ENCODE measurements at places on chromosomes 5 and 9.

DNA sequence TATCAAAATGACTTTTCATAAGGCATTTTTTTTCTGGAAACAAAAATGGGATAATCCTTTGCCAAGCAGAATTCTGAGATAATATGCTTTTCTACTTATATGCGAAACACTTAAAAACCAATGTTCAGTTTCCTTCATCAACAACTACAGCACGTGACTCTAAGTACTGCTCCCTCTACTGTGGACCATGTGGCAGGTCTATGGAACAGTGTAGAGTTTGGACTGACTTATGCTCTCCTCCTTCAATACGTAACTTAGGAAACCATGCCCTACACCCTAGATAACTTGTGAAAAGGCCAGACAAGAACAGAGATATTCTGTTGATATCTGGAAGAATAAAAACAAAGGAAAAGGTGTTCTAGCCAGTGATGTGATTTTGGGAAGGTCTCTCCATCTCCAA, 111.3 kb upstream of the GNA14 start:
- DNase-seq = no peak

- no peak for DNase-seq
Observed at GRCh38 chr9:13470836-13471235, 191.3 kb upstream of the MPDZ start.

- no peak for DNase-seq
Observed at GRCh38 chr5:113183694-113184093, 207.1 kb downstream of the DCP2 start.

GRCh38 chr5:1899201-1899600, 16.5 kb upstream of the IRX4 start:
- no peak for DNase-seq

GRCh38 chr9:4812858-4813257, 20.1 kb downstream of the RCL1 start:
- DNase-seq = no peak

DNA sequence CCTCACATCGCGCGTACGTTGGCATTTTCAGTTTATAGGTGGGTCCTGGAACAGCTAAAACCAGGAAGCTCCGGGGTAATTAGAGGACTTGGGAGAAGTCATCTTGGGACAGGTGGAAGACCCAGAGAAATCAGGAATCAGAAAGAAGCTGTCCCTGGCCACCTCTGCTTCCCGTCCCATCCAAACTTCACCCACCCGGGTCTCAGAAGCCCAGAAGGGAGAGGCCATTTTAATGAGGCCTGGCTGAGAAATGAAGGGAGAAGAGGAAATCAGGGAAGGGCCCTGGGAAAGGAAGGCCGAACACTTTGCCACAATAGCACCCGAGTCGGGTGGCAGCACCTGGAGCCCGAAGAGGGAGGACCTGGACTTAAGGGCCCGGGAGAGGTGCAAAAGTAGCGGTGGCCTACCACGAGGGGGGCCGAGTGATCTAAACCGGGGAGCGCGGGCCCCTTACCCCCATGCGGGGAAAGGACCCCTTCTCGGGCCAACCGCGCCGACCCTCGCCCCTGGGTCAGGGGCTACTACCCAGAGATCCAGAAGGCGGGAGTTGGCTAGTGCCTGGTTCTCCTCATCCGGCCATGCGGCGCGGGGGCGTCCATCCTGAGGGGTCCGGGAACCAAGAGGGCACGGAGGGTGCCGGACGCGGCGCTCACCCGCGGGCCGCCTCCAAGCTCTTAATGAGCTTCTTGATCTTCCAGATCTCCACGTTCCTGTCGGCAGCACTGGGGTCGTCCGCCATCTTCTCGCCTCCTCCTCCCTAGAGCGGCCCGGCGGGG, 668 bp downstream of the ETF1 start:
- peak; percentile 48 for DNase-seq

GRCh38 chr5:154782326-154782725, 27.1 kb downstream of the LARP1 start:
- no peak for DNase-seq

DNA sequence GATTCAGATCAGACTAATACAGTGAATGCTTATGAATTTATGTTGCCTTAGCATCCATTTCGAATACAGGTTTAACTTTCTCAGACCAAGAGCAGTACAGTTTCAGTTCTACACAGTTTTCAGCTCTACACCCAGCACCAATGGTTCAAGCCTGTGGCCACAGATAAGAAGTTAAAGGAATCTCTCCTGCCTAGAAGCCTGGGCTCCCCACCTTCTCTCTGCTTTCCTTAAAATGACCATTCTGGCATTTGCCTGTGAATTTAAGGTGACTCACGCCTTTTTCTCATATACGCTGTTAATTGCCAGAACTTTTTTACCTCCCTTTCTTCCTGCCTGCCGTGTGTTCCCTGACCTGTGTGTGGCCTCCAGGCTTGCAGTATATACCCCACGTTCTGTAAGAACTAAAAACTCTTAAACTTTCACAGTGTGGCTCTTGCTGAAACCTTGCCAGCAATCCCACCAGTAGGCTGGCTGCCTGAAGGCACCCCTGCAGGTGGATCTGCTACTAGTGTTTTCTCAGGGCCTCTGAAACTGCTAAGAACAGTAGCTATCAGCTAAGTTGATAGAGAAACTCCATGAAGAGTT, 692.8 kb upstream of the CDH18 start:
- no peak for DNase-seq

- no peak for DNase-seq
Observed at GRCh38 chr5:111488353-111488752, 24.0 kb downstream of the STARD4 start.

GRCh38 chr9:33903157-33903780, 86.3 kb downstream of the UBE2R2 start:
- no peak for DNase-seq

- no peak for DNase-seq
Observed at GRCh38 chr5:151250346-151251000, 2.5 kb upstream of the GM2A start.

GRCh38 chr5:7250611-7251010, 145.3 kb upstream of the ADCY2 start:
- no peak for DNase-seq

DNA sequence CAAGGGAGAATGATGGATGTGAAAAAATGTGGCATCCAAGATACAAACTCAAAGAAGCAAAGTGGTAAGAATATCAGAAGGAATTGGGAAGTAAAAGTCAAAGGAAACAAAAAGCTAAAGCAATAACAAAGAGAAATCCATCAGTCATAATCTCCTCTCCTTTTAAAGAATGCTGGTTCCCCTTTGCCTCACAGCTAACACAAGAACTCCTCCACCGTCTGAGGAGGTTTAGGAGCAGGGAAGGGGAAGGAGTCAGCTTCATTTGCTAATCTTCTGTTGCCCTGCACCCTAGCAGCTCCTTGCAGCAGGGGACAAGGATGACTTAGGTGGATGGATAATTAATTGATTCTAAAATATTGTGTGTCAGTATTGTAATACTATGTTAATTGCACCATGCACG, 16.4 kb downstream of the CD274 start:
- no peak for DNase-seq

DNA sequence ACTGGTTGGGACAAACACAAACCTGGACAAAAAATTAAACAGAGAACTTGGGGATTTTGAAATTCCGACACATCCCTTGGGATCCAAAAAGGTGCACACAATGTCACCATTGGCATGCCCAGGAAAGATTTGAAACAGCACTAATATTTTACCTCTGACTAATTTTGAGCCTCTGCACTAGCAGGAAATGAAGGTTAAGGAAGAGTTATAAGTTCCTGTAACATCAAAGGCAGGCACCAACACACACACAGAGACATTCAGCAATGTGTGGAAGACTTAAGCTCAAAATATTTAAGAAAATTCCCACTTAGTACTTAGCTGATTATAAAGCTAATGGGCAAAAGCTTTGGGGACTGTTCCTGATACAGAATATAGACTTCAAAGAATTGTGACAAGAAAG, 247.0 kb downstream of the CDH9 start:
- no peak for DNase-seq

GRCh38 chr9:99787556-99787955, 34.1 kb upstream of the NR4A3 start:
- DNase-seq = no peak

GRCh38 chr5:135462304-135462703, 10.2 kb upstream of the TIFAB start:
- DNase-seq = peak; percentile 88

- DNase-seq = no peak
Observed at GRCh38 chr9:97510797-97511654, 9.6 kb downstream of the TMOD1 start.

DNA sequence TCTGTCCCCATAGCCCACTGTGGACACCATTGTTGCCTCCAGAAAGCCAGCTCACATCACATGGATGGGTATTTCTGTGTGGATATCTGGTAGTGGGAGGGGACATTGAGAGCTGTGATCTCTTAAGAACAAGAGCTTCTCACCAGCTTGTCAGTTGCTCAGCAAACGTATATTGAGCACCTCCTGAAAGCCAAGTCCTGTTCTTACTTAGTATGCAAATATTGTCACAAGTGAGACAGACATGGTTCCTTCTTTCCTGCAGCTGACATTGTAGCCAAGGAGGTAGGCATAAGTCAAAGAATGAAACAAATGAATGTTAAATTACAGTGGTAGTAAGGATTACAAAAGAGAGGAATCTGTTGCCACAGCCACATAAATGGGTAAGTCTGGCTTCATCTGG, 3.8 kb downstream of the TCOF1 start:
- no peak for DNase-seq

DNA sequence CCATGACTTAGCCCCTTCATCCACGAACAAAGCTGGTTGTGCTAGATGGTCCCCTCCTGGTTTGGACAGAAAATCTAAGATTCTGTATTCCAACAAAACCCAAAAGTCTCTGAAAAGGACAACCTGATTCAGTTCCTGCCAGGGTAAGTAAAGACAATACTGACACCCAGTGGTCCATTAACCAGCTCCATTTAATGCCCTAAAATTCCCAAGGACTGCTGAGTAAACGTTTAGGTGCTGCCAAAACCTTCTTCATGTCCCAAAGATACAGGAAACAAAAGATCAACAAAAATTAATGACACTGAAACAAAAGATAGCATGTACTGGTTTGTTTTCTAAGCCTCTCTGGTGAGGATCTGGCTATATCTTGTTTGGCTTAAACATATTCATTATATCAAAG, 25.3 kb upstream of the PPP1R2B start:
- DNase-seq = peak; percentile 73

GRCh38 chr5:172897481-172898217, 61.6 kb upstream of the RPL26L1 start:
- DNase-seq = peak; percentile 77

DNA sequence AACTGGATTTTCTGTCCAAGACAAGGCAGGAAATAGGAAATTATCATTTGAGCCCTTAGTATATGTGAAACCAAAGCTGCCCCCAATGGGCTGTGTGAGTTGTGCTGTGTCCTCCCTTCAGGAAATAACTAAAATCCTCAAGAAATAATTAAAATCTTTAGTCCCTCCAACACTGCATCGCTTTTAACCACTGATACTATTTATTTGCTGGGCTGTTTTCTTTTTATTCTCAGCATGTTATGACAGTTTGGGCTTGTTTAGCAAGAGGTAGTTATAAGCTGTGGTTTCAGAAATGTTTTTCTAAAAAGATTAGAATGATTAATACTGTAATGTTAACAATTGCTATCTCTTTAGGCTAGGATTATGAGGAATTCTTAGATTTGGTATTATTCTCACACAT, 187.0 kb upstream of the KCNN2 start:
- no peak for DNase-seq

- DNase-seq = no peak
Observed at GRCh38 chr5:100423330-100423729, 111.8 kb upstream of the FAM174A start.

GRCh38 chr5:160310552-160311295, 1.6 kb downstream of the CCNJL start:
- no peak for DNase-seq

DNA sequence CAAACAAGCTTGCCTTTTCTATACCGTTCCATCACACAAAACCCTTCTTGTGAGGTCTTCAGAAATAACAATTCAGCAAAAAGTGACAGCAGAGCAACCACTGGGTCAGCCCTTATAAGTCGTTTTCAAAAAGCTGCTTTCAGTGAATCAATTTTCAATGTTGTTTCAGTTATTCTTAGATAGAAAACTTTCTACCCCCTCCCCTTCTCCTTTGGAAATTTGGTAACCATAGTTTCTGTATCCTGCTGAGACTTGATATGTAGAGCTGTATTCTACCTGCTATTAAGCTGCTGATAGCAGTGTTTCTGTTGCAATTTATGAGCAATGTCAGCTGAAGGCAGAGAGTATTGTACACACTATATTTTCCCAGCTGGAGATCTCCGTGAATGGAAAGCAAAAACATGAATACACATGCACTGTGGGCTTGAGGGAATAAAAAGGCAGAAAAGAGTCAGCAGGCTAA, 75.7 kb downstream of the ZNF608 start:
- DNase-seq = peak; percentile 64

DNA sequence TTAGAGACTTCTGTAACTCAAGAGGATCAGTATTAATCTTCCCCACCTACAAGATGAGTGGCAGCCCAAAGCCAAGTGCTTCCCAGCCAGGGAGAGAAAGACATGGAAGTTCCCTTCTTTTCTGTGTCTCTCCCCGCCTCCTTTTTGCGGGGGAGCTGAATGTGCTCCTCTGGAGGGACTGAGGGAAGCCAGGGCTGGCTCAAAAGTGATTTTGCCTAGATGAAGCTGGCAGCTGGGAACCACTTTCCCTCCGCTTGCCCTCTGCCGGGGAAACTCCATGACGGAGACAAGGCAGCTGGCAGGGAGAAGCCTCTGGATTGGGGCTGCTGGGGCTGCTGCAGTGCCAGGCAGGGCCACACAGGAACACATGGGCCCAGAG, 24.4 kb downstream of the EGR1 start:
- no peak for DNase-seq

GRCh38 chr9:84101964-84102632, 121.5 kb downstream of the RMI1 start:
- DNase-seq = peak; percentile 54

- no peak for DNase-seq
Observed at GRCh38 chr9:114003351-114003750, 74.7 kb downstream of the AMBP start.

- DNase-seq = no peak
Observed at GRCh38 chr5:40627706-40628105, 52.0 kb upstream of the PTGER4 start.

GRCh38 chr5:68771732-68772131, 322.1 kb upstream of the SLC30A5 start:
- peak; percentile 19 for DNase-seq

DNA sequence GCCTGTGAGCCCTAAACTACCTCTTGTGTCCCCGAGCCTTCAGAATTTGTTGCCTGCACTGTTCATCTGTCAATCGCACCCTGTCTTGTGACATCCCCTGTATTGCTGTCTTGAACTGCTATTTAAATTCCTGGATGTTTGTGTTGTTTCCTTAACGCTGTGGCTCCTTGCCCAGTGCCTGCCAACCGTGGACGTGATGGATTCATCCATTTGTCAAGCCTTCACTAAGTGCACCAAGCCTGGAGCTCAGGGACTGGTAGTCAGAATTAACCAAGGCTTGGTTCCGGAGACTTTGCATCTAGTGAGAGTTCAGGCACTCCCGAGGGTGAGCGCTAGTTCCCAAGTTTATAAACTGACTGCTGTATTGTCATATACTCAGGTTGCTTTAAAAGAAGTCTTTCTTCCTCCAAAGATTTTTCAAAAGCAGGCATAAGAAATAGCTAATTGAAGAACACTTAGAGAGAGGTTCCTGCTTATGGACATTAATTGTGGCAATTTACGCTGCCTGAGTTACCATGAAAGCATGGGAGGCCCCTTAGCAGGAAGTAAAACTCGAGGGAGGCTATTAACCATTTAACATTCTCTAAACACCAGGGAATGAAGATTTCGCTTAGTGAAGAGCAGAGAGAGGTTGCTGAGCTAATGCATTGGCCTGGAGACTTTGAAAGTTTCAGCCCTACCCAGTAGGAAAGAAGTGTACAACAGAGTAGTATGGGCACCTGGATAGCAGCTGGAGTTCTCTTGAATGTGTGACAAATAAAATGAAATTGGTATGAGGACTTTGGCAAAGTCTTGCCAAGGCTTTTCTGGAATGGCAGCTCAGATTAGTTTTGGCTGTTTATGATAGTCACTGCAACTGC, 29.0 kb downstream of the RGS3 start:
- peak; percentile 68 for DNase-seq

Data from eye (tissue), 1 donor.